DMS79 (cell line): ENCODE measurements at places on chromosomes 16 and 17.

DNA sequence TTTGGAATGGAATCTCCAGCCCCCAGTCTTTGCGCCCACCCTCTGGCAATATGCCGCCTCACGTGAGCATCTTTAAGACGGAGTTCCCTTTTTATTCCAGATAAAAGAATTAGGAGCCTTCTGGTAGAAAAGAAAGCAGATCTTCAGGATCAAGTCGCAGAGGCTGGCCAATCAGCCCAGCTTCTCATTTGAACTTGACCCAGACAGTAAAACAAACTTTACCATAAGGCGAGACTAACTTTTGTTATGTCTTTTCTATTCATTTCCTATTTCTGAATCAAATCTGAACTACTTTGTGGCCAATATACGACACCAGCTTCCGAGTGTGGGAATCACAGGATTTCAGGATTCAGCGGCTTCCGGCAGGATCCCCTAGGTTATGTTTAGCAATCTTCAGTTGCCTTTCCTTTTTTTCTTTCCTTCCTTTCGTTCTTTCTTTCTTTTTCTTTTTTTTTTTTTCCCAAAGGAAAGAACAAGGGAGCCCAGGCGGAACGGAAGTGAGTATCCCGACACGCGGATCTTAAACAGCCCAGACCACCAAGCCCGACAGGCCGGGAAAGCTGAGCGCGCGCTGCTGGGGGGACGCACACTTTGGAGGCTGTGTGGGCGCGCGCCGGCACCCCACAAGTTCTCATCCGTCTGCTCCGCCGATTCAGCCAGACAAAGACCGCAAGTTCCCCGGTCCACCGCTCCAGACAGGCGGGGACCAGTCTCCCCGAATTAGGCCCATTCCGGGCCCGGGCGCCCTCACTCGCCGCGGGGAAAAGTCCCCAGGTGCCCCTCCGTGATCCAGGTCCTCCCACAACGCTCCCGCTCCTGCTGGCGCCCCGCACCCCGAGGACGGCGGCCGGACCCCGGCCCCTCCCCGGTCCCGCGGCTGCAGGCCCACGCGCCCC lies 633 bp downstream of the TBC1D16 start:
- no peak for DNase-seq

DNA sequence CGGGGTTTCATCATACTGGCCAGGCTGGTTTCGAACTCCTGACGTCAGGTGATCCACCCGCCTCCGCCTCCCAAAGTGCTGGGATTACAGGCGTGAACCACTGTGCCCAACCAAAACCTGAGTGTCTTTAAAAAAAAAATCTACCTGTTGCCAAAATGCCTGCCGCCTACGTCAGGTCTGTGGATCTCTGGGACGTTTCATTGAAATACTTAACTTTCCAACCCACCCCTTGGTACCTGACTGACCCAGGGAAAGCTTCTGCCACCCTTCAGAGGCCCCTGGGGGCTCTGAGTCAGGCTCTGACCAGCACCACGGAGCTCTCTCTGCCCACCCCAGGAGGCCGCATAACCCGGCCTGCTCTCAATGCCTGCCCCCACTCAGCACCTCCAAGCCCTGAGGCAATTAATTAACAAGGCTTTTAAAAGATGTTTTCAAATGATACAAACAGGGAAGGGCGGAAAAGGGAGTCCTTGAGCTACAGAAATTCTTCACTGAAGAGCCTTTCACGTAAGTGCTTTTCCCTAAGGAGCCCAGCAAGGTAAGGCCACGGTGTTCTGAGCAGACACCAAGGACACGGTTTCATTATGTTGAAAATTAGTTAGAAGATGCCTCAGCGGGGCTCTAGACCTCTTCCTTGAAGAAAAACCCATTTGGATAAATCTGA lies 29.3 kb upstream of the GSG1L start:
- peak; percentile 87 for DNase-seq

GRCh38 chr17:78808163-78808562 lies 26.1 kb upstream of the CYTH1 start:
- DNase-seq: no peak

GRCh38 chr16:16052916-16053315 lies 103.5 kb downstream of the ABCC1 start:
- no peak for DNase-seq

DNA sequence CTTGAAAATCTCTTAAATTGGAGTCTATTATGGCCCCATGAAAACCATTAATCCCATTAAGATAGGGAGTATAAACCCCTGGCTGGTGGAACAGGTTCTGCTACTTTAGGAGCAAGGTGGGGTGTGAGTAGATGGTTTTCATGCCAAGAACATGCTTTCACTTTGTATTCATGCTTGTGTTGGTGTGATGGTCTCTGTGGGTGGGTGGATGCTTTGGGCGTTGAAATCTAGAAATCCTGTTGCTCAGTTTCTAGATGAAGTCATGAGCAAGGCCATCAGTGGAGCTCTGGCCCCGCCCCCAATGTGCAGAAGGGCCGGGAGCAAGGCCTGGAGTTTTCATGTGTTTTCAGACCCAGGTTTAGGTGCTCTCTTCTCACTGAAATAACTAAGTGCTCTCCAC lies 20.1 kb downstream of the PLD6 start:
- peak; percentile 50 for DNase-seq

GRCh38 chr16:68993885-68994284 lies 111.6 kb upstream of the HAS3 start:
- no peak for DNase-seq

- DNase-seq: peak; percentile 36
Measured at GRCh38 chr17:49836111-49837030, 11.5 kb downstream of the TAC4 start.

- DNase-seq: no peak
Measured at GRCh38 chr17:177155-177554, 4.3 kb downstream of the DOC2B start.

- no peak for DNase-seq
Measured at GRCh38 chr16:80500116-80500859, 40.5 kb upstream of the DYNLRB2 start.

GRCh38 chr16:16007743-16008111 lies 58.3 kb downstream of the ABCC1 start:
- DNase-seq: no peak

GRCh38 chr17:27578718-27579085 lies 52.3 kb upstream of the LGALS9 start:
- no peak for DNase-seq

DNA sequence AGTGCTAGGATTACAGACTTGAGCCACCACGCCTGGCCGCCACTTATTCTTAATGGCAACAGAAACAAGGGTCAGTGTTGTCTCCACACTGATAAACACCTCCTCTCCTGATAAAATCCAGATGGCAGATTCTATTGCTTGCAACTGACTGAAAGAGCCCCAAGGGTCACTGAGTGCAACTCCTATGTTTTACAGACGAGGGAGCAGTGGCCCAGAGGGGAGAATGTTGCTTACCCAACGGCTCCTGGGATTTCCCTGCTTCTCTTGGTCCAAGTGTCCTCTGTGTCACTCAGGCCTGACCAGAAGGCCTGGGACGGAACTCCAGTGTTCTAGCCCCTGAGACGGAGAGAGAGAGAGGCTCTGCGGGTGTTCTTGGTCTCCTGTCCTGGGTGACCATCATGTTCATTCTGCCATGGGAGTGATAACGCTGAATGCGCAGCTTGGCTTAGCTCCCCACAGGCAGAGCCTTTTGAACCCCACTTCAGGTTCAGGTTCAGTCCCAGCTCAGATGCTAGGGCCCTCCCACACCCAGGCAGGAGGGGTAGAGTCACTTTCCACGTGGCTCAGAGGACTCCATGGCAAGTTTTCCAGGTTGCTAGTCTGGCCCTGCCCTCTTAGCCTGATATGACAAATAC lies 77.3 kb upstream of the NLRP1 start:
- DNase-seq: no peak

DNA sequence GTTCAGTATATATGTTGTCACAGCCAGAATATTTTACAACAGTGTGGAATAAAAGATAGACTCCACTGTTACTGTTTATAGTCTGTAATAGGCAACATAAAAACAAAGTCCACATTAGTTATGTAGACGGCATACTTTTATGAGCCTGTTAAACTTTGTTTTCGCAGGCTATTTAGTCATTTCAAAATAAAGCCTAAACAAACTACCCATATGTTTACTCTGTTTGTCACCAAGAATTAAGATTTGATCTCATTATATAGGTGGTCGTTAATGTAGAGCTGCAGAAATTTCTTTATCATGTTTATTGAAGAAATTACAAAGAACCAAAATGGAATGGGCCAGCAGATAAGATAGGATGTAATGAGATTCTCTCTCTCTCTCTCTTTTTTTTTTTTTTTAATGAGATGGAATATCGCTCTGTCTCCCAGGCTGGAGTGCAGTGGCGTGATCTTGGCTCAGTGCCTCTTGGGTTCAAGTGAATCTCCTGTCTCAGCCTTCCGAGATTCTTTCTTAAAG lies 943.8 kb upstream of the SOX9 start:
- no peak for DNase-seq

- DNase-seq: no peak
Measured at GRCh38 chr16:88619859-88620815, 18.2 kb upstream of the IL17C start.

GRCh38 chr17:39073916-39074315 lies 77.5 kb downstream of the PLXDC1 start:
- peak; percentile 23 for DNase-seq

DNA sequence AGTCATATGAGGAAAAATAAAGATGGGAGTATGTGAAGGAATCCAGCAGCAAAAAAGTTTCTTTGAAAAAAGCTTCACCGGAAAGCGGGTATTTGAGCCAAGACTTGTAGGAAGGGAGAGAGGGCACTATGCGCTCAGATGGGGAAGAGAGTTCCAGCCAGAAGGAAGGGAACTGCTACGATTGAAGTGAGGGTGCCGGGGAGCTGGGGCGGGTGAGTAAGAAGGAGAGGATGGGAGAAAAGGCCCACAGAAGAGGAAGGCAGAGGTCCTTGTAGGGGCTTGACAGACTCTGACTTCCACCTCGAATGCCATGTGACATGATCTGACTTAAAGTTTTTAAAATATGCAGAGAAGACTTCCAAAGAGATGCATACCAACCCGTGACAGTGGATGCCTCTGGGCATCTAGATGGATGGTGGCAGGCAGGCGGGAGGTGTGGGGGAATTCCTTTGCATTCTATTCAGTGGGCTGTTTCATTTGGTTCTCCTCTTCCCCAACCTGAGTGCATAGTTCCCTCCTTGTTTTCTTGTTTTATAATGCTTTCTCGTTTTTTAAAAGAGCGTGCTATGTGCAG lies 44.9 kb downstream of the CDRT4 start:
- no peak for DNase-seq

DNA sequence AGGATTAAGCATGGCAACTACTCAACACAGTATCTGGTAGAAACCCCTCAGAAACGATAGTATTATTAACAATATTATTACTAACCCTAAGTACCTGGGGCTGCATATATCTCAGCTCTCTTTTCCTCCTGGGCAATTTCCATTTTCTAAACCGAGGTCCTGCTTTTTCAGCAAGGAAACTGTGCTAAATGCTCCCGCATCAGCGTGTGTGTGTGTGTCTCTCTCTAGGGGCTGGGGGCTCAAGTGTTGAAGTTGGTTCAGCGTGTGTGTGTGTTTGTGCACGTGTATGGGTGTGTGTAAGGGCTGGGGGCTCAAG lies 169.3 kb upstream of the MAF start:
- DNase-seq: no peak
